Kidney capillary endothelial cell (primary cell): ENCODE measurements at places on chromosomes 12 and 14.
A peak's percentile ranks its signal among the peaks of the same experiment; 100 is the strongest.

GRCh38 chr14:77355811-77356210, 21.1 kb downstream of the TMED8 start:
- DNase-seq: no peak

- DNase-seq: peak; percentile 45
Measured at GRCh38 chr12:11650286-11651281, 1.1 kb downstream of the ETV6 start.

- DNase-seq: no peak
Measured at GRCh38 chr14:93535537-93535936, 104.8 kb downstream of the UNC79 start.

DNA sequence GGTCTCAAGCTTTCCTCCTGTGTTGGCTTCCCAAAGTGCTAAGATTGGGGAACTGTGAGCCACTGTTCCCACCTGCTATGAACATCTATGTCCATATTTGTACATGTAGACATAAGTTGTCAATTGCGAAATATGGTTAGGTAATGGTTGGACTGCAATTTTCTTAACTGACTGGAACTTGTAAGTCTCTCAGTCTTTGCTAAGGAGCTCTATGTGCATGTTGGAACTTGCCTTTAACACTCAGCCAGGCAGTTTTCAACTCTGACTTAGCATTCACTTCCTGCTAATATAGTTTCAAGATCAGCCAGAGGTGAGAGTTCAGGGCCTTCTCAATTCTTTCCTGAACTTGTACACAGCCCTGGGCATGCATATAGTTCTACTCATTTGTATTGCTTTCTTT, 44.5 kb upstream of the EEA1 start:
- DNase-seq: no peak

- DNase-seq: peak; percentile 34
Measured at GRCh38 chr12:106248312-106248845, 559 bp upstream of the CKAP4 start.
